Panc1 (cell line): ENCODE measurements at places on chromosomes 7 and 10. TPM values are rescaled to one million over a fixed set of nuclear protein-coding genes. Genes with fewer than 3 reads are reported as not detected.

GRCh38 chr10:120177330-120177729, 279.7 kb upstream of the PLPP4 start:
- DNase-seq, result no peak

GRCh38 chr7:99614495-99614894, 2.3 kb upstream of the ZSCAN25 start:
- DNase-seq, result no peak

DNA sequence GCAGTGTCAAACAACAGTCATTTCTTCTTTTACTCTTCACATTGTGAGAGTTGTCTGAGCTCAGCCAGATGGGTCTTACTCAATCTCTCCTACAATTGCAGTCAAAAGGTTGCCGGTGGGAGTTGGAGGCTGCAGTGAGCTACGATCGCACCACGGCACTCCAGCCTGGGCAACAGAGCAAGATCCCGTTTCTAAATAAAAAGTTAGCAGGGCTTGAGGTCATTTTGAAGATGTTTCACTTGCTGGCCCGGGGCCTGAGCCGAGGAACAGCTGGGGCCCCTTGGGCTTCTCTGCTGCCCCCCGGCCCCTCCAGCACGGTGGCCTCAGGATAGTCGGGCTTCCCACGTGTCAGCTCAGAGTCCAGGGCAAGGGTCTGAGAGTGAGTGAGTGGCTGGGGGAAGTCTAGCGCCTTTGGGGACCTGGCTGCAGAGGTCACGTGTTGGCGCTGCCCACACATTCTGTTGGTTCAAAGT, 40.4 kb downstream of the GTF2IRD1 start:
- DNase-seq, result no peak

- DNase-seq, result no peak
Measured at GRCh38 chr10:38174336-38174735, 80.2 kb downstream of the ZNF37A start.

GRCh38 chr10:1378473-1378872, 322.3 kb downstream of the WDR37 start:
- no peak for DNase-seq

Gene ADAMTS14
- 0.67 TPM for total RNA-seq

Gene SLC13A1
- total RNA-seq, result not detected

GRCh38 chr7:12609561-12609960, 39.0 kb downstream of the SCIN start:
- DNase-seq, result no peak

DNA sequence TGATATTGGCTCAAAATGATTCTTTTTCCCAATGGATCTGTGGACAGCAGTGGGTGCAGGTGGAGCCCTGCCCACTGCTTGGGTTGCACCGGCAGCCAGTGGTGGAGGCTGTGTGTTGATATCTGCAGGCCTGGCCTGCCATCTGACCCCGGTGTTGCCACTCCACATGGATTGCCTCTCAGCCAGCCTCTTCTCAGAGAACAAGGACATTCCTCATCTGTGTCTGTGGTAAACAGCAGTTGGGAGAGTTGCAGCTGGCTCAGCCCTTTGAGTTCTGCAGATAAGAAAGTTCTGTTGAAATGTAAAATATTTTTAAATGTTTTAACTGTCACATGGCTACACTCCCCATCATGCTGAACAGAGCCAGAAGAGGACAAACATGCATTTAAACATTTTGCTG, 374.9 kb upstream of the CELF2 start:
- DNase-seq, result no peak

Gene CDC14C
- not detected for total RNA-seq

Gene ZNF3
- 32.9 TPM for total RNA-seq

DNA sequence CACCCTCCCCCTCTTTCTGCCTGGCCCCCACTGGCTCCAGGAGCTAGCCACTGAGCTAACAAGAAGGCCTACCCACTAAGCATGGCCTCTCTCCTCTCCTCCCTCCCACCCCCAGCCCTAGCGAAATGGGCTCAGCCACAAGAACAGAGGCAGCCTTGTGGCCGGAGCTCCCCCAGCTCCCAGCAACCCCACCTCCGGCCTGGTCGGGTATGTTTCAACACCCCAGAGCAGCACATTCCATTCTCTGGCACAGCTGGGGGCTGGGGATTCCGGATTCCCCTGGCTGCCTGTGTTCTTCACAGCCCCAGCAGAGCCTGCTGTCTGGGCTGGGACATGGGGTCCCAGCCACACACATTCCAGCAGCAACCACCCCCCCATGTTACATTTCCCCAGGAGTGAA, 9.0 kb downstream of the SFRP5 start:
- no peak for DNase-seq

DNA sequence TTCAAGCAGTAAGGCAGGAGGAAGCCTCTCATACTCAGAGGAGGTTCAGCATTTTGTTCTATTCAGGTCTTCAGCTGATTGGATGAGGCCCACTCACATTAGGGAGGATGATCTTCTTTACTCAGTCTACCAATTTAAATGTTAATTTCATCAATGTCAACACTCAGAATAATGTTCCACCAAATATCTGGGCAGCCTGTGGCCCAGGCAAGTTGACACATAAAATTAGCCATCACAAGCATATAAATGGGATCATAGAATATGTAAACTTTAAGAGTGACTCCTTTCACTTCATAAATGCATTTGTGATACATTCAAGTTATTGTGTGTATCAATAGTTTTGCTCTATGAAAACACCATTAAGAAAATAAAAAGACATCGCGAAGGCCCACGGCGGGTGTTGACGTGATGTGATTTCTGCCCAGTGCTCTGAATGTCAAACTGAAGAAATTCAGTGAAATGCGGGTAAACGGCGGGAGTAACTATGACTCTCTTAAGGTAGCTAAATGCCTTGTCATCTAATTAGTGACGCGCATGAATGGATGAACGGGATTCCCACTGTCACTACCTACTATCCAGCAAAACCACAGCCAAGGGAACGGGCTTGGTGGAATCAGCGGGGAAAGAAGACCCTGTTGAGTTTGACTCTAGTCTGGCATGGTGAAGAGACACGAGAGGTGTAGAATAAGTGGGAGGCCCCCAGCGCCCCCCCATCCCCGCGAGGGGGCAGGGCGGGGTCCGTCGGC, 536.1 kb upstream of the AUTS2 start:
- no peak for DNase-seq
